ENCODE measurements at places on chromosomes 3 and 15.

DNA sequence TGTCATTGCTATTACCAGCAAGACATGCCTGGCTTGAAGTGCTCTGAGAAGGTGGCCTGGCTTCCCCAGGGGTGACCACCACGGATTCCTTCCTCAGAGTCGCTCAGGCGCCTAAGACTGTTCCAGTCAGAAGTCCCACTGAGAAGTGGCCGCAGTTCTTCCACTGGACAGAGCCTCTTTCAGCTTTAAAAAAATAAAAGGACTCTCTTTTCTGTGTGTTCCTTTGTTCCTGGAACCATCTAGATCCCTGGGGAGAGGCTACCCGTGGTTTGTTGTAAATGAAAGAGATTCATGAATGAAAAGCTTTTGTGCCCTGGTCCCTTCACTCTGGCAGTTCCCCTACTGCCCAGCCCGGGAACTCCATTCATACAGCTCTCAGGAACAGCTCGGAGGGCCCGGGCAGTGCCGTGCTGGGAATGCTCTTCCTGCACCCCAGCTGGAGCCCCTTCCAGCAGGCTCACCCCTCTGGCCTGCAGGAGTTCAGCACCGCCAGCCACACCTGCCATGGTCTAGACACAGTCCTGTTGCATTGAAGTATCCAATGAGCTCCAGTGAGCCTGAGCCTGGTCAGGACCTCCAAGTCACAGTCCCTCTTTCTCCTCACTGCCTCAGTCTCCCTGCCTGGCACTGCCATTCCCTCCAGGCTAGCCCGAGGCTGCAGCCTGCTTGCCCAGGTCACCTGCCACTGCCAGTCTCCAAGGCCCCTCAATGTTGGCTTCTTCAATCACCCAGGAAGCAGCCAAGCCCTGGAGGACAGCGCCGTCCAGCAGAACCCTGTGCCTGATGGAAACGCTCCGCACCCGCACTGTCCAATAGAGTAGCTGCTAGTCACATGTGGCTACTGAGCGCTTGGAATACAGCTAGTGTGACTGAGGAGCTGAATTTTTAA is 75.4 kb downstream of the XXYLT1 start:
- DNase-seq, result no peak

DNA sequence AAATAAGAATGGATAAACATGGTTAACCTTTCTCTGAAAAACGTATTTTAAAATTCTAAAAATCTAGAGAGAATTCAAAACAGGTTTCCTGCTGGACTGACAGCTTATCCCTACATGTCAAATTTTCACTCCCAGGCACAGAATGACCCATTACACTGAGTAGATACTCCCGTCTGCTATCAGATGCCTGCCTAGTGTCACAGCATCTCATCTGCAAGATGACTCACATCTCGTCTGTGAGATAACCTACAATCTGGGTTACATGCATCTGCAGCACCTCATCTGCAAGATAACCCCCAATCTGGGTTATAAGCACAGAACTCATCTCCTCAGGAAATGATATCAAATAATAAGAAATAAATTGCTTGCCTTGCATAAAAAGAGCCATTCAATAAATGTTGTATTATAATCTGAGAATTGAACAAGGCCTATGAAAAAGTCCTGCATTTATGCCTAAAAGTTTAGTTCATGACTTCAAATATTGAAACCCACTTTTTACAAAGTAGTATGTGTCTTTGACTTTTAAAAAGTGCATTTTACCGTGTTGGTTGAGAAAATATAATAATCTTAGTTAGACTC is 188.3 kb upstream of the THBS1 start:
- DNase-seq, result no peak

DNA sequence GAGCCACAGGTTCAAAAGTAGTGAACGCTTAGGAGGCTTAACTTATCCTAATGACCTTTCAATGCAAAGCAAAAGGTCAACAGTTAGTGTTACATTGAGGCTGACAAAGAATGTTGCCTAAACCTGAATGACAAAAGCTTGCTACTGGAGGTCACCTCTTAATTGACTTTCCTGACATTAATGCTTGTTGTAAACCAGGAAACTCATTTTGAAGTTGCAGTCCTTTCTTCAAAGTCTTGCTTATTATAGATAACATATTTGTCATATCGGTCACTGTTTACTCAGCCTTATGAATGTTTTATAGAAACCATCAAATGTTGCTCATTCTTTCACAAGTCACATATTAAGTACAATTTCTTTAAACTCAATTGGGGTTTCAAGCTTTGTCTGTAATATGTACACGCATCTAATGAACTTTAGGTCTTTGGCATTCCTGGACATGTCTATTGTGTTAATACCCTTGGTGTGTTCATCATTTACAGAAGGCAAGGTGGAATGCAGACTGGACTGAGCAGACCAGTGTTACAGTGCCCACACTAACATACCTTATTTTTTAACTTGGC is 488.2 kb upstream of the NECTIN3 start:
- no peak for DNase-seq

DNA sequence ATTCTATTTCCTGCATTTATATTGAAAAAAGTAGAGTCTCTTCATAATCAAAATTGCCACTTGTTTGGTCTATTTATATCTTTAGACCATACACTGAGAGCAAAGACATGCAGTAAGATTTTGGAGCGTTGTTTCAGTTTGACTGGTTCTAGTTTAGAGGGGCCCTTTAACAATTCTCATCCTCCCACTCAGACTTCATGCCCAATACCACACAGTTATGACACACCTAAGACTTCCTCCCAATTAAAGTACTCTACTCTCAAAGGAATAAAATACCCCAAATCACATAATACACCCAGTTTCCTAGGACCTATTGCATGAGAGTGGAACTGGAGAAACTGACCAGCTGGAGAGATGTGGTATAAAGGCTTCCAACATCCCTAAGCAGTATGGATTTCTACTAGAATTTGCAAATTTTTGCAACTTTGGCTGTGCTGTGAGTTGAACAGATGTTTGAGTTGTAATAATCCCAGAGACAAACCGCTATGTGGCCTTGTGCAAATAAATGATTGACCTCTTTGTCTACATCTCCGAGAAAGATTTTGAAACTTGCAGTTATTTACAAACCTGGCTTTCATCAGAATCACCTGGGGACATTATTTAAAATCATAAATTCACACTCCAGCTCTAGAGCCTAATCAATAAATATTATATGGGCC is 170.0 kb upstream of the ROBO2 start:
- DNase-seq, result no peak

- no peak for DNase-seq
Observed at GRCh38 chr3:171977860-171978259, 61.5 kb upstream of the FNDC3B start.

GRCh38 chr15:32700501-32701150 is 17.2 kb upstream of the GREM1 start:
- no peak for DNase-seq

DNA sequence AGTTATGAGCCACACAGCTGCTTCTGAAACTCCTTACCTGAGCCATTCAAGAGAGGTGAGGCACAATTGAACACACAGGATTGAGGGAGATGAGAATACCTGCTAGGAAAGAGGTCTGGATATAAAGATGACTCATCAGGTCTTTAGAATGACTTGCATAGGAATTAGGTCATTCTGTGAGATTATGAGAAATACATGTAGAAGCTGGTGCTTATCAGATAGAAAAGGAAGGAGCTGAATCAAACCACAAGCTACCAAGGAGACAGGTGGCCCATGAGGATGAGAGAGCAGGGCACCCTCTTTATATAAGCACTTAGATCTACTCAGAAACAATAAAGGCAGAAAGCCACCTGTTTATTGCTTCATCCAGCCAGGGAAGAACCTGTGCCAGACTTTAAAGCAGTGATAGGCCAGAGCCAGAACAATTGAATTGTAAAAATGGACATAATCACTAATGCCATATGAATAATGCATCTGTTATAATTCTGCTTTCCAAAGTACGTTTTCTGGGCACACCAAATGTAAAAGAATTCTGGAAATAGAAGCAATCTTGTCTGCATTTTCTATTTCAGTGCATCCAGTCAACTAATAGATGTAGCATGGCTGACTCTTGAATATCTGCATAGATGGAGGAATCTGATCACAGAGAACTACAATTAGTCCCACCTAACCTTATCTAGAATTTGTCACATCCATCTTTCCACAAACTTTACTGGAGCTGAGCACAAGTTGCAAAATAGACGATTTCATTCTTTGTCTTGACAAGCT is 74.9 kb downstream of the PIK3R4 start:
- no peak for DNase-seq

DNA sequence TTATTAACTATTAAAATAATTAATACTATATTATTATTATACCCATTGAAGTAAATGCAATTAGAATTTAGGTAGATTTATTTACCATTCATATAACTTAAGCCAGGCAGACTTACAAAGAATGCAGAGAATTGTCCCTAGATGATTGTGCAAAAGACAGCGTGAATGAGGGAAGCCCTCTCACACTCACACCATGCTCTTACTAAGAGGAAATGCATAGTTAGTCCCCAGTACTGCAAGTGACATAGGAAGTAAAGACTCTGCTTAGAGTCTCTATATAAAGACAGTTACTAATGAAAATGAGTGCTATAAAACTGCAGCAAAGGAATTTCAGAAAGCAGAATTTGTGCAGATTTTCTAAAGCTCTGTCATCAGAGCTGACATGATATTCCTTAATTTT is 270.4 kb downstream of the ZBBX start:
- no peak for DNase-seq

DNA sequence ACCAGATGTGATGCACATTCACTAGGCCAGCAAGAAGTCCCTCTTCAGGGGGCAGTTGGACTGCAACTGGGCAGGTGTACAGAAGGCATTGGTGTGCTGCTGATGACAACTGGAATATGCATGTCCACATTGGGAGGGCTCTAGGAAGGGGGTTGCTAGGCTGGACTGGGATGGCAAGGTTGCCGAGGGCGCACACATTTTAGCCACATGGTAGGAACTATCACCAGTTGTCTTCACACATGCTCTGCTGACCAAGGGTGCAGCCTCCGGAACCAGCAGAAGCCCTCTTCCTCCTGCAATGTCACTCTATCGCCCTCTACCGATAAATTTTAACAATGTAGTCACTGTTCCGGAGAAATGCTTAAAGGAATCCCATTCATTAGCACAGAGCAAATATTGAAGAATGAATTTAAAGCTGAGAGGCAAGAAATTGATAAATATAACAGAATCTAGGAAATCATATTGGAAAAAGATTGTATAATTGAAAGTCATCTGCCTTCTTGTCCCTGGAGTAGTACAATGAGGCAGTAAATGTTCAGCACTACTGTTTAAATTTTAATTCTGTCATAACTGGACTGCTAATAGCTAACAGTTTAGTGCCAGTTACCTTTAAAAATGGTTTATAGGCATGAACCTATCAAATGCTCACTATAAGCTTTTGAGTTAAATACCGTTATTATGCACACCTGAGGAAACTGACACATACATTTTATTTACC is 22.6 kb upstream of the LYSMD4 start:
- no peak for DNase-seq

DNA sequence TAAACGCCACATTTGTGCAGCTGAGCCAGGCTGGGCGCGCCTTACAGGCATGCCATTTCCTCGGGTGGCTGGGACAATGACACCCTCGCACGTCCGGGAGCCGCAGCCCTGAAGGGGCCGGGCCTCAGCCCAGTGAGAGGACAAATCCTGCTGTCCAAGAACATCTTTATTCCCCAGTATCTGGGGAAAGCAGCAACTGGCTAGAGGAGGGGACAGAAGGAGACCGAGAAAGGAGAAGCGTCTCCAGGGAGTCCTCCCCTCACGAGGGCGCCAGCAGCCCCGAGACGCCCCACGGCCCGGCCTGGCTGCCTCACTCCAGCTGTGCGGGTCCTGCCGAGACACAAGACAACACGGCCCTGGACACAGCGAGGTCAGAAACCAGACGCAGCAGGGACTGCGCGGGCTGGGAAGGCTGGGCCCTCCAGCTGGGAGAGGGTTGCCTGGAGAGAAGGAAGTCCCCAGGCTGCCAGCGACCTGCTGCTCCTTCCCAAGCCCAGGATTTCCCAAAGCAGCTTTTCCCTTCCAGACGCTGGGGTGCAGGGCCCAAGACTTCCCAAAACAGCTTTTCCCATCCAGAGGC is 130.2 kb downstream of the CHSY1 start:
- DNase-seq, result no peak

- no peak for DNase-seq
Observed at GRCh38 chr3:150194957-150195356, 213.1 kb upstream of the TSC22D2 start.

DNA sequence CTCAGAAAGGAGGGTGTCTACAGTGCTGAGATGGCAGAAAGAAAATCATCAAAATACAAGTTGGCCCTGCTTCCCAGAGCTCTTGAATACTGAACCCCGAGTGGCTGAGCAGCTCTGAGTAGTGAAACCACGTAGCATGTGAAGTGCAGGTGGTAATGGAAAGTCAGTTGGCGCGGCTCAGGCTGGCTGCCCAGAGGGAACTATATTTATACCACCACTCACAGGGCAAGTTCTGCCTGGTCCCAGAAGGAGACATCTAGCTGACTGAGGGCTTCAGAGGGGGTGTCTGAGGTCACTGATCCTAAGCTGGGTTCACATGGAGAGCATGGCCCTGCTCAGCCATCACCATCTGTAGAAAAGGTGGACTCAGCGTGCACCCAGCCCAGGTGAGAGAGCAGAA is 129.6 kb upstream of the AGBL1 start:
- DNase-seq, result no peak

GRCh38 chr15:31206386-31207181 is 105.1 kb upstream of the TRPM1 start:
- DNase-seq, result no peak

- no peak for DNase-seq
Observed at GRCh38 chr15:40054605-40054854, 15.5 kb upstream of the SRP14 start.
